ENCODE measurements at places on chromosomes 2 and 18.

DNA sequence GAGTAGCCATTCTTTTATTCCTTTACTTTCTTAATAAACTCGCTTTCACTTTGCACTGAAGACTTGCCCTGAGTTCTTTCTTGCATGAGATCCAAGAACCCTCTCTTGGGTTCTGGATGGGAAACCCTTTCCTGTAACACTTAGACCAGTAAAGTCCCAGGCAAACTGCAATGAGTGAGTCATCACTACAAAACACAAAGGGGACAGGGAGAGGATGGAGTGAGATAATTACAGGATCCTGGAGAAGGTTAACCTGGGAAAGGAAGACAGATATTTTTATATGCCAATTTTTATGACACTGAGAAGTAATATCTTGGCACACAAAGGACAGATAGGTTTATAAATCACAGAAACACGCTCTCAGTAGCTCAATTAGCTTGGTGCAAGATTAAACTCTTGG, 48.7 kb downstream of the EHD3 start:
- no peak for DNase-seq

- DNase-seq = no peak
Observed at GRCh38 chr2:46570396-46570795, 91.0 kb downstream of the TMEM247 start.

- no peak for DNase-seq
Observed at GRCh38 chr2:545228-545627, 132.0 kb downstream of the TMEM18 start.

- DNase-seq = no peak
Observed at GRCh38 chr2:55932843-55933242, 9.3 kb upstream of the EFEMP1 start.

DNA sequence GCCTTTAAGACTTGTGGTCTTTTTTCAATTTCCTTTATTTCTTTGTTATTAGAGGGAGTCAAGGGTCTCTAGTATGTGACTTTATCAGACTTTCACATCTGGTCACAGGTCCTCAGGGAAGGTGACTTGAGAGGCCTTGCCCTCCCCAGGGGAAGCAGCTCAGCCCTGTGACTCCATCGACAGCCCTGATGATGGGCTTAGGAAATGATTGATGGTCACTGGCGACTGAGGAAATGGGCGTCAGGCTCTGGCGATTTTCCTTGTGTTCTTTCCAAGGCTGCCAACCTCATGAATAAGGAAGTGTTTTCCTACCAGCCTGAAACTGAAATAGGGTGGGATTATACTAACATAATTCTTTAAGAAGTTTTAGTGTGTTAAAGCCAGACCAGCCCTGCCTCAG, 21.1 kb downstream of the SERPINE2 start:
- no peak for DNase-seq

DNA sequence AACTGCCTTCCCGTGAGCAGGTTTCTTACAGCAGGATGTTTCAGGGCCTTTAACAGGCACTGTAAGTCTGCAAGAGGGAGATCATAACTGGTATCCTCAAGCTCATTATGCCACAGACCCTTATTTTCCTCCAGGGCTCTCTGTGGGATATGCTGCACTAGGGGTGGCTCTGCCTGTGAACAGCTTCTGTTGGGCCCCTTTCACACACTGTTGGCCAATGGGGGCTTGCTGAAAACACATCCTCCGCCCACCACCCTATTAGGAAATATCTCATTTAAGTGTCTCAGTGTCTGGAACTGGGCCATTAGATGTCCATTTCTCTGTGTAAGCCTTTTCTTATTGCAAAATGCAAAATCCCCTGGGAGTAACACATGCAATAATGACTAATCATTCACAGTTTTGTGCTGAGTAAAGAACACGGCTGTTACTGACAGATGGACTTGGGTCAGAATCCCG, 414.3 kb upstream of the HS6ST1 start:
- DNase-seq = no peak

DNA sequence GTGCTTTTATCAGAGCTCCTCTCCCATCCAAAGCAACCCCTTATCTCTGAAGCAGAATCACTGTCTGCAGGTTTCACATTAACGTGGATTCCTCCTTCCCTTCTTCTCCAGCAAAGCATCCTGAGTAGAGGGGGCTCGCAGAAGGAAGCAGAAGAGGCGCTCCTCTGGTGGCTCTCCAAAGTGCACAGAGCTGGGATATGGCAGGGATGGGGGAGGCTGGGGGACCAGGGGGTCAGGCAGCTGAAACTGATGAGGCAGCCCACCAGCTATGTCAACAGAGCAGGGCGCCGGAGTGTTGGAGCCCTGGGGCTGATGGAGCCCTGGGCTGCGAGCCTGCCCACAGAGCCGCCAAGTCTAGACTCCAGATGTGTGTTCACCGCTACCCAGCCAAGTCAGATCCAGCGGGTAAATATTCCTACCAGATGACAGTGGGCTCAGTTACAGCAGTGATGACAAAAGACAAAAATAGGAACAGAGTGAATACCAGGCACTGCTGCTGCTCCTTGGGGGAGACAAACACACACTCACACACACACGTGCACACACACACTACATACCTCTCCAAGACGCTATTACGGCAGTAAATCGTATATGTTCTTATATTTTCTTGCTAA, 678.3 kb upstream of the ID2 start:
- DNase-seq = no peak

- no peak for DNase-seq
Observed at GRCh38 chr2:156704132-156704531, 268.0 kb downstream of the GPD2 start.

DNA sequence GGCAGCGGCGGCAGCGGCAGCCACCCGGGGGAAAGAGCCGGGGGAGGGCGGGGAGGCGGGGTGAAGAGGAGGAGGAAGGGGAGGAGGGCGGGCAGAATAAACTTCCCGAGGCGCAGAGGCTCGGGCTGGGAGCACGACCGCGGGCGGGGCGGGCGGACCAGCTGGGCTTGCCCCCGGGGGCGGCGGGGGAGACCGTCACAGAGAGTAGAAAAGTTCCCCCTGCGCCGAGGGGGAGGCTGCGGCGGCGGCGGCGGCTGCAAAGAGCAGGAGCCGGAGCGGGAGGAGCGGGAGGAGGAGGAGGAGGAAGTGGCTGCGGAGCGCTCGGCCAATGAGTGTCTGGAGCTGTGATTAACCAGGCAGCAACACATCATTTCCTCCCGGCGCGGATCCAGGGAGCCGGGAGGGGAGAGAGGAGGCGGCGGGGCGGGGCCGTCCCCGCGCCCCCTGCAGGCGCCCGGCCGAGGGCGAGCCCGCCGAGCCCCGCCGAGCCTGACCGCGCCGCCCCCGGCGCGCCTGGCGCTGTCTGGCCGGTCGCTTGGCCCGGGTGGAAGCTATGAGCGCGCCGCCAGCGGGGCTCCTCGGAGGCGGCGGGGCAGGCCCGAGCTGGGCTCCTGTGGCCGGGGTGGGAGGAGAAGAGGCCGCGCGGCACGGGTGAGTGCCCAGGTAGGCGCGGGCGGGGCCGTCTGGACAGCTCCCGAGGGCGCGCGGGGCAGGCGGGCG, at the start of gene ACVR1:
Gene ACVR1, minus strand, starts transcription at position 265 of the 720 bp plus-strand sequence. CDS start 76,837 bp downstream, outside the sequence.
- DNase-seq = peak; percentile 98

GRCh38 chr2:31973665-31974064, 37.1 kb downstream of the MEMO1 start:
- DNase-seq = no peak

- no peak for DNase-seq
Observed at GRCh38 chr2:163682695-163683094, 53.1 kb downstream of the FIGN start.

GRCh38 chr2:216023055-216023648, 9.8 kb upstream of the MREG start:
- peak; percentile 48 for DNase-seq
